ENCODE measurements at places on chromosomes 4 and X.

DNA sequence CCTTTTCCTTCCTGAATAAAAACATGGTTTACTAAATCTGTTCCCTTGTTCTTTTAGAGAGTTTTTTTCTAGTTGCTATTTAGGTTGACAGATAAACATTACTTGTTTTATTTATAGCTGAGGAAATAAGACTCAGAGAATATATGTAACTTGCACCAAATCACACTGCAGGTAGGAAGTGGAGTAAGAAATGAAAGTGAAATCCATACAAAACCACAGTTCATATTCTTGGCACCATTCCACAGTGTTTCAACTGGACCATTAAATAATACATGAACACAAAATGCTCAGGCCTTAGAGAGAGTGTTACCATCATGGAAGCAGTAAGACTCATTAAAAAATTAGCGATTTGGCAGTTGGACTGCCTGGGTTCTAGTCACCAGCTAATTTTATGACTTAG, 326.9 kb upstream of the SLIT2 start:
- no peak for DNase-seq

DNA sequence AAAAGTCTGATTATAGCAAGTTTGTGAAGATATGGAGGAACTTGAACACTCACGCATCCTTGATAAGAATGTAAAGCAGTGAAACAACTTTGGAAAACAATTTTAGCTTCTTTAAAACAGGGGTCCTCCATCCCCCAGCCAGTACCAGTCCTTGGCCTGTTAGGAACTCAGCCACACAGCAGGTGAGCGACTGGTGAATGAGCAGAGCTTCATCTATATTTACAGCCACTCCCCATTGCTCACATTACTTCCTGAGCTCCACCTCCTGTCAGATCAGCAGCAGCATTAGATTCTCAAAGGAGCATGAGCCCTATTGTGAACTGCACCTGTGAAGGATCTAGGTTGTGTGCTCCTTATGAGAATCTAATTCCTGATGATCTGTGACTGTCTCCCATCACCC, 530.3 kb upstream of the PRKX start:
- no peak for DNase-seq

DNA sequence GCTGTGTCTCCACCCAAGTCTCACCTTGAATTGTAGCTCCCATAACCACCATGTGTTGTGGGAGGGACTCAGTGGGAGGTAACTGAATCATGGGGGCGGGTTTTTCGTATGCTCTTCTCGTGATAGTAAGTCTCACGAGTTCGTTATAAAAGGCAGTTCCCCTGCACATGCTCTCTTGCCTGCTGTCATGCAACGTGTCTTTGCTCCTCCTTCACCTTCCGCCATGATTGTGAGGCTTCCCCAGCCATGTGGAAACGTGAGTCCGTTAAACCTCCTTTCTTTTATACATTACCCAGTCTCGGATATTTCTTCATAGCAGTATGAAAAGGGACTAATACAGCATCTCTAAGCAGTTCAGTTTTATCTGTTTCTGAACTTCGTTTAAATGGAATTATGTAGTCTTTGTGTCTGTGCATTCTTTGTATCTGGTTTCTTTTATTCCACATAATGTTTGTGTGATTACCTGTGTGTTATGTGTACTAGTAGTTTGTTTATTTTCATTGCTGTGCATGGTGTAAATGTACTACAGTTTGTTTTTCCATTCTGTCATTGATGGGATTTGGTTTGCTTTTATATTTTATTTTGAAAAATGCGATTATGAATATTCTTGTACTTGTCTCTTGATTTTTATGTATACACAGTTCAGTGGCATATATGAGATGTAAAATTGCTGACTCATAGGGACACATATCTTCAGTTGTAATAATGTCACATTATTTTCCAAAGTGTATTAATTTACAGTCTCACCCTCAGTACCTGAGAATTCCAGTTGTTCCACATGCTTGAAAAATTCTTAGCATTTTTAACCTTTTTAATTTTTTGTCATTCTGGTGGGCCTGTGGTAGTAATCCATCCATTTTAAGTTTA, 304.9 kb downstream of the GBA3 start:
- no peak for DNase-seq

- DNase-seq, result no peak
These were observed 22.2 kb downstream of the PRDM8 start for GRCh38 chr4:80219301-80220025.

GRCh38 chrX:55907968-55908607, 190.5 kb downstream of the RRAGB start:
- no peak for DNase-seq

- no peak for DNase-seq
These were observed 156.9 kb downstream of the APBB2 start for GRCh38 chr4:41057467-41057866.

Measured in NCI-H446 treated with DMSO at 0.1 percent for 48 hours (cell line).